ENCODE measurements at places on chromosomes 1 and 21. TPM values are rescaled to one million over a fixed set of nuclear protein-coding genes. Genes with fewer than 3 reads are reported as not detected.

GRCh38 chr1:2594641-2595131 is 8.1 kb downstream of the PRXL2B start:
- no peak for DNase-seq

OVAAL gene
- total RNA-seq, result 0.70 TPM

- DNase-seq, result no peak
Measured at GRCh38 chr21:37704751-37705150, 211.5 kb downstream of the KCNJ6 start.

PDZK1IP1 gene
- 10.6 TPM for total RNA-seq

GRCh38 chr1:119635811-119636390 is 12.2 kb downstream of the ZNF697 start:
- no peak for DNase-seq

GRCh38 chr1:162930976-162931560 is 70.1 kb upstream of the CCDC190 start:
- DNase-seq, result no peak

CDCA8 gene
- total RNA-seq, result 0.55 TPM

- no peak for DNase-seq
Measured at GRCh38 chr21:45130324-45130774, 56.0 kb downstream of the ADARB1 start.

GRCh38 chr1:209875515-209875914 is 47.7 kb downstream of the UTP25 start:
- no peak for DNase-seq

KRTAP21-2 gene
- not detected for total RNA-seq

GLMN gene
- total RNA-seq, result 5.6 TPM

- no peak for DNase-seq
Measured at GRCh38 chr1:203176273-203177035, 828 bp upstream of the MYBPH start.

FLG2 gene
- not detected for total RNA-seq

CCDC185 gene
- total RNA-seq, result not detected

PSMG1 gene
- total RNA-seq, result 24.4 TPM

DNA sequence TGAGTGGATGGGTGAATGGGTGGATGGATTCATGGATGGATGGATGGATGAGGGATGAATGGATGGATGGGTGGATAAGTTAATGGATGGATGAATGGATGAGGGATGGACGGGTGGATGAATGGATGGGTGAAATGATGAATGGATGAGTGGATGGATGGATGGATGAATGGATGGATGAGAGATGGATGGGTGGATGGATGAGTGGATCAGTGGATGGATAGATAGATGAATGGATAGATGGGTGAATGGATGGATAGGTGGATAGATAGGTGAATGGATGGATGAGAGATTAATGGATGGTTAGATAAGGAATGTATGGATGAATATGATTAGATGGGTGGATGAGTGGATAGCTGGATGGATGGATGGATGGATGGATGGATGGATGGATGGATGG is 313.5 kb downstream of the NPHP4 start:
- DNase-seq, result no peak

DNA sequence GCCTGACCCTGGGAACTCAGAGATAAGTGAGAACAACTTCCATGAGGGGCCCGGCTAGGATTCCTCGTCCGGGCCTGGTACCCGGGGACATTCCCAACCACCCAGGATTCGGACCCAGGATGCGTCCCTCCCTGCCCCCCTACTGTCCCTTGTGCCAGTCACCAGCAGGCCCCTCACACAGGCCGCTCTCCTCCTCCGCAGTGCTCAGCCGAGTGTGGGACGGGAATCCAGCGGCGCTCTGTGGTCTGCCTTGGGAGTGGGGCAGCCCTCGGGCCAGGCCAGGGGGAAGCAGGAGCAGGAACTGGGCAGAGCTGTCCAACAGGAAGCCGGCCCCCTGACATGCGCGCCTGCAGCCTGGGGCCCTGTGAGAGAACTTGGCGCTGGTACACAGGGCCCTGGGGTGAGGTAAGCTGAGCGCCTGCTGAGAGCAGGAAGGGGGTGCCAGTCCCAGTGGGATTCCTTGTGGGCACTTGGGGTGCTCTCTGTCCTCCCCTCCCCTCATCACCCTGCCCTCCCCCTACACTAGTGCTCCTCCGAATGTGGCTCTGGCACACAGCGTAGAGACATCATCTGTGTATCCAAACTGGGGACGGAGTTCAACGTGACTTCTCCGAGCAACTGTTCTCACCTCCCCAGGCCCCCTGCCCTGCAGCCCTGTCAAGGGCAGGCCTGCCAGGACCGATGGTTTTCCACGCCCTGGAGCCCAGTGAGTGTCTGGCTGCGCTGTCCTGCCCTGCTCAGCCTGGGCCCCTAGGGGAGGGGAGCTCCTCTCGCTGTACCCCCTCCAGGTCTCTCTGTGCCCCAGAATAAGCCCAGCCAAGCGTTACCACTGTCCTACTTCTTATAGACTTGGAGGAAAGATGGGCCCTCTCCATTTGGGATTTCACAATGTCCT is 9.8 kb downstream of the ADAMTSL4 start:
- no peak for DNase-seq

- no peak for DNase-seq
Measured at GRCh38 chr1:157115429-157115838, 15.8 kb upstream of the ETV3L start.
